ENCODE measurements at places on chromosomes 5 and 9. TPM values are rescaled to one million over a fixed set of nuclear protein-coding genes. Genes with fewer than 3 reads are reported as not detected.

The BNC2 gene
- 1.8 TPM for polyA plus RNA-seq

GRCh38 chr9:26321935-26322334, 570.7 kb downstream of the CAAP1 start:
- no peak for DNase-seq

DNA sequence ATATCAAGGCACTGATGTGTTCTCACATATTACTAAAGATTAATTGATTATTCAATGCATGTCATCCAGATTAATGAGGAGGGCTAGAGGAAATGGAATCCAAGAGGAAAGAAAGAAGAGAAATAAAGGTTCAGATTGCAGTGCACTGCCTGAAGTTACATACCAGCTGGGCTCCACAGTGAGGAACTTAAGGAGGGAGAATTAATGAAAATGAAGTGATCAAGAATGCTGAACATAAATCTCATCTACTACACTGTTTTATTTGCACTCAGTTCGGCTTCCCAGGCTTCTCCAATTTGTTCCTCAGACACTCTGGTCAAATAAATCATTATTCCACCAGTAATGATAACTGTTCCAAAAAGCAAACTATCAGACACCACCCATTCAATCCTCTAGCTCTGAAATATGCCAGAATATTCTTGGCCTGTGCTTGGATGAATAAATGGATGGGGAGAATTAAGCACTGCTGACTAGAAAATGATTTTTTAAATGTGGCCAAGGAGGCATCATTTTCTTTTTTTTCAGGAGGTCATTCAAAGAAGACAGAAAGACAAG, 88.6 kb upstream of the FBN2 start:
- DNase-seq, result no peak

DNA sequence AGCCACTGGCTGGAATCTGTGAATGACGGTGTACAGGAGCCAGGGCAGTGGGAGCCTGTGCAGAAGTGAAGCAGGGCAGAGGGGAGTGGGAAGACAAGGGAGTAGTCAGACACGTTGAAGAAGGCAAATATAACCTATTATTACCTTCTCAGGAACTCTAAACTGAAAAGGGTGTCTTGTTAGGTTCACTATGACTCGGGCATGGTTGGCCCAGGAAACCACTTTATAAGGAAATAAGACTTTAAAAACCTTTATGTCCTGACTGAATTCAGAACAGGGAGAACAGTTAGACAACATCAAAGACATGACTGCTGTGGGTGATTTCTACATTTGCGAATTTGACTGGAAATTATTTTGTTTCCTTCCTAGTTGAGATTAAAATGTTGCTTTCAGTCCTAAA, 107.5 kb downstream of the ACER2 start:
- no peak for DNase-seq

GRCh38 chr9:85738509-85738908, 3.2 kb downstream of the AGTPBP1 start:
- DNase-seq, result no peak
